EL (cell line): ENCODE measurements at places on chromosomes 13 and 19.
A peak's percentile ranks its signal among the peaks of the same experiment; 100 is the strongest.

DNA sequence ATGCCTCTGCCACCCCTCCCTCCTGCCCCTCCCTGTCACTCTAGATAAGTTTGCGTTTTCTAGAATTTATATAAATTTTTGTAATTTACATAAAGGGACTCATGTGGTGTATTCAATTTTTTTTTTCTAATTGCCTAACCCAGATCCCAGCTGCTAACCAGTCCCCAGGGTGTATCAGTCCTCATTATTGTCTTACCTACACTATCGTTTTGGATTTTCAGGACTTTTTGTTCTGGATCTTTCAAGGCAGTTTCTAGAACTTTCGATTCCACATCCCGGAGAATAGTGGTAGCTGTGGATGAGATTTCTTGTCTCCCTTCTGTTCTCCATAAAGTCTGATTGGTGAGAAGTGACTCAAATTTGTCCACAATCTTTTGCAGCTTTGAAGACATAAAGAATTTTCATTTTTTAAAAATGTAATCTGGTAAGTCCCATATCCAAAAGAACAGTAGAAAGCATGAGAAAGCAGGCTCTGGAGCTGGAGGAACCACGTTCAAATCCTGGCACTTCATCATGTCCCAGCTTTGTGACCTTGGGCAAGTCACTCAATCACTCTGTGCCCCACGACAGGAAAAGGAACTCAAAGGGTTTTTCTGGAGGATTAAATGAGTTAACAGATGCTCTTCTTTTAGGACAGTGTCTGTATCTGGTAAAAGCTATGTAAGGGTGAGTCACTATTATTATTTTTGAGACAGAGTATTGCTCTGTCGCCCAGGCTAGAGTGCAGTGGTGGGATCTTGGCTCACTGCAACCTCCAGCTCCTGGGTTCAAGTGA, 19.7 kb downstream of the ADGRE3 start:
- no peak for DNase-seq

GRCh38 chr19:13742756-13743155, 21.6 kb upstream of the MRI1 start:
- DNase-seq, result peak; percentile 52

DNA sequence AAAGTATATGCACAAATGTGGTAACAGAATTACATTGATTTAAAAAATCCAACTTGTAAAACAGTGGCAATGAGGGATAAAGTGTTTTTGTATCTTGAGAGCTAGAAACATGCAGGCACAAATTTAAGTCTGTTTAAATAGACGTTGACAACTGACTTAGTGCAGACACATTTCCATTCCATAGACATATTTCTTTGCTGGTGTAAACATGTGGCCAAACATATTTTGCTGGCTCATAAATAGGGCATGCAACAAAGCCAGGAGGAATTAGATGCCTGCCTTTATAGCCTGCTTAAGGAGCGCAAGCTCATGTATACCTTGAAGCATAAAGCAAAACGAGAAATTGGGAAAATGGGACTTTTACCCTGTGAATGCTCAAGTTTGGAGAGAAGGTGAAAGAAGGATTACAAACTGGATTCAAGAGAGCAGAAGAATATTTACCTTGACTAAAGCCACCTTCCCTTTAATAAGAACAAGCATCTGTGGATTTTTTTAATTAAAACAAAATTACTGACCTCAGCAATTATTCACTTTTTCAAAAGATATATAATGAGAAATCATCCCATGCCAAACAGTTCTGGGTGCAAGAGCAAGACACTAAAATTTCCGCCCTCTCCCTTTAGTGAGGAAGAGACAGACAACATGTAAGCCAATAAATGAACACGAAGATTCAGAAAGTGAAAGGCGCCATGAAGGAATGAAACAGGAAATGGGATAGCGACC, 71.0 kb downstream of the DCT start:
- no peak for DNase-seq

- no peak for DNase-seq
These were observed 183.0 kb downstream of the TSHZ3 start for GRCh38 chr19:31166206-31166605.

DNA sequence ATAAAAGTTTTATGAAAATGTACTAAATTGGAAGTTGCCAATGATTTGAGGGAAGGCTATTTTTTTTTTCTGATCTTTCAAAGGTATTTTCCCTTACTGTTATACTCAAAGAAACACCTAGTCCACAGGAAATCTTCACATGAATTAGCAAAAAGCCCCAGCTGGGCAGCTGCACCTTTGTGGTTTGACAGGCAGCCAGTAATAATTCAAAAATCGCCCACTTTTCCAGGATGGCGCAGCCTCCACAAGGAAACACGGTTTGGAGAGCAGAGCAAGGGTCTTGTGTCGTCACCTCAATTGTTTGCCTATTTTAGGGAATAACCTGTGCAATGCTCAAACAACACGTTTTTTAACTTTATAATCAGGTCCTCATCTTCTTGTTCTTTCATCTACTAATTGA, 324.9 kb upstream of the GPC6 start:
- no peak for DNase-seq

GRCh38 chr19:51637362-51637978, 7.3 kb upstream of the SIGLEC5 start:
- DNase-seq, result no peak

DNA sequence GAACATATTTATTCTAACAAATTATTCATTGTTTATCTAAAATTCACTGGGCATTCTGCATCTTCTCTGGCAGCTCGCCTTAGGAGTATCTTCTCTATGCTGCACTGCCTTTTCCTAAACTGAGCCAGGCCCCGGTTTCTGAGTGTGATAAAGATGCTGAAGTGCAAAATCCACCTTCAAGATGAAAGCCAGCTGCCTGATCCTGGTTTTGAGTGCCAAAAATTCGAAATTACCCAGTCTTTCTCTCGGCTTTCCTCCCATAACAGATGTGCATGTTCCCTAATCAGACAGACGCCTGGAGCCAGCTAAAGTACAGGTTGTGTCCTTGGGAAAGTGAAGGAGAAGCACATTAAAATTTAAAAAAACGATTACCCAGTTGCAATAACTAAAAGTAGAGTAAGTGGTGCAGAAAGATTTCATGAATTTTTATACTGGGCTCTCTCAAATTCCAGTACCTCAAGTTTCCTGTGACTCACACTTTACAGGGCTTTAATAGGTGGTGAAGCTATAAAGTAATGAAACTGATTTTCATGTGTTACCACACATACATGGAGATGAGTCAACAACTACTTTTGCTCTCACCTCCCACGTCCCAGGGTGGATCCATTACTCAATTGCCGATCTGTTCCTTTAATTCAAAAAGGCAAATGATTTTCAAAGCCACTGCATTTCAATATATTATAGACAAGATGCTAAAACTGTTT, 65.0 kb upstream of the GTF2F2 start:
- DNase-seq, result peak; percentile 89

DNA sequence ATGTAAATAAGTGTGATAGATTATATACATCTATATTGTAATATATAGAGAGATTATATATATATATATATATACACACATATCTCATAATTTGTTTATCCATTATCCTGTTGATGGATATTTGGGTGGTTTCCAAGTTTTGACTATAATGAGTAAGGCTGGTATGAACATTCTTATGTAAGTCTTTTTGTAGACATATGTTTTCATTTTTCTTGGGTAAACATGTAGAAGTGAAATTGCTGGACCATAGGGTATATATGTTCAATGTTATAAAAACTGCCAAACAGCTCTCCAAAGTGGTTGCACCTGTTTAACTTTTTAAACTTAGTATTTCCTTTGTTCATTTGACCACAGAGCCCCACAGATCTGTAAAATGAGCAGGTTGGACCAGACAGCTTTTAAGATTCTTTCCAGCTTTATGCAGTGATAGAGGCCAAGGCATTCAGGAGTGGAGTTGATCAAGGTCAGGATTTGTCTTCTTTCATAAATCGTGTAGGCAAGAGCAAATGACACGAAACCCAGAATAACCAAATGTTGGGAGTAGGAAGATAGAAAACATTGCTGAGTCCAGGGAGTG, 21.7 kb upstream of the KATNAL1 start:
- no peak for DNase-seq
